ENCODE measurements at places on chromosomes 11 and 22. TPM values are rescaled to one million over a fixed set of nuclear protein-coding genes. Genes with fewer than 3 reads are reported as not detected.

NCAM1 gene
- total RNA-seq: 4.2 TPM

RTCB gene
- total RNA-seq: 61.1 TPM

BIRC3 gene
- total RNA-seq: 23.0 TPM

OR56A1 gene
- not detected for total RNA-seq

OR8G5 gene
- total RNA-seq: 0.58 TPM

CALCA gene
- not detected for total RNA-seq

BLID gene
- not detected for total RNA-seq

PATE2 gene
- not detected for total RNA-seq

UNC93B1 gene
- 79.5 TPM for total RNA-seq

KCNK4 gene
- not detected for total RNA-seq

UCP3 gene
- total RNA-seq: 2.6 TPM

SNX32 gene
- total RNA-seq: not detected

SC5D gene
- 64.8 TPM for total RNA-seq

DEPDC7 gene
- 0.81 TPM for total RNA-seq

DRD2 gene
- not detected for total RNA-seq

DKK3 gene
- total RNA-seq: 217 TPM

CABP4 gene
- 3.2 TPM for total RNA-seq

SPON1 gene
- 76.8 TPM for total RNA-seq

SEC14L6 gene
- 17.2 TPM for total RNA-seq

SHISAL1 gene
- 1.0 TPM for total RNA-seq

CEND1 gene
- not detected for total RNA-seq

C22orf31 gene
- total RNA-seq: not detected

UPK3A gene
- not detected for total RNA-seq

APOA5 gene
- total RNA-seq: not detected

KRTAP5-9 gene
- total RNA-seq: not detected

P4HA3 gene
- total RNA-seq: 0.96 TPM

FAM227A gene
- 0.98 TPM for total RNA-seq

GAL gene
- not detected for total RNA-seq

GLYAT gene
- total RNA-seq: not detected

TBX10 gene
- total RNA-seq: not detected

POU2AF1 gene
- 2.5 TPM for total RNA-seq

OR8G1 gene
- total RNA-seq: not detected

PPFIA1 gene
- 73.3 TPM for total RNA-seq

TRPT1 gene
- total RNA-seq: 22.4 TPM

ZDHHC8 gene
- total RNA-seq: 88.0 TPM

TESMIN gene
- 0.81 TPM for total RNA-seq

FOSL1 gene
- total RNA-seq: 3.9 TPM

PYGM gene
- 2.0 TPM for total RNA-seq

RIN1 gene
- 7.4 TPM for total RNA-seq

OR4C11 gene
- not detected for total RNA-seq

SLC37A2 gene
- total RNA-seq: 25.1 TPM

OR8A1 gene
- total RNA-seq: not detected
